ENCODE measurements at places on chromosomes 2 and 18.

DNA sequence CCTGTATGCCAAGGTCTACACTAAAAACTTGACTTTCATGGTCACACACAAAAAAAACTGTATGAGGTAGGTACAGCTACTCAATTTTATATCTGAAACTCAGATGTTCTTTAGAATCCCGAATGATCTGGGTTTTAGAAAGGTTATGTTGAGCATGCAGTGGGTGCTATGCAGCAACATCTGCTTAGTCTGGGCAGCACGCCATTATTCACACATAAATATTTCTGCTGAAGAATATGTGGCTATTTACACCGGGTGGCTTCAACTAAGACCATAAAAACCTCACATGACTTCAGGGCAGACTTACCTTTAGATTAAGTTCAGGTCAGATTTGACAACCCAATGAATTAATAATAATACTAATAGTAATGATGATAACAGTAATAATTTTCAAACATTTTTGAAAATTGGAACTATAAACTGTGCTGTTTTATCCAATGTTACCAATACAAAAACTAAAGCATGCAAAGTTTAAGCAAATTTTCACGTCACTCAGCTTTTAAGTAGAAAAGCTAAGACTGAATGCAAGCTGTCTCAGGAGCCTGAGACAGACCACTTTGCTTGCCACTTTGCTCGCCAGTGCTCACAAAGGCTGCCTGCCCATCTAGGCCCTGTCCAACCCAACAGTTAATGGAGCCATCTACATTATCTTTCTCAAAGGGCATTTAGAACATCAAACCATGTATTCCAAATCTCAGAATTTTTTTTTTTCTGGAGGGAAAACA, 292.0 kb downstream of the CNTNAP5 start:
- no peak for DNase-seq

DNA sequence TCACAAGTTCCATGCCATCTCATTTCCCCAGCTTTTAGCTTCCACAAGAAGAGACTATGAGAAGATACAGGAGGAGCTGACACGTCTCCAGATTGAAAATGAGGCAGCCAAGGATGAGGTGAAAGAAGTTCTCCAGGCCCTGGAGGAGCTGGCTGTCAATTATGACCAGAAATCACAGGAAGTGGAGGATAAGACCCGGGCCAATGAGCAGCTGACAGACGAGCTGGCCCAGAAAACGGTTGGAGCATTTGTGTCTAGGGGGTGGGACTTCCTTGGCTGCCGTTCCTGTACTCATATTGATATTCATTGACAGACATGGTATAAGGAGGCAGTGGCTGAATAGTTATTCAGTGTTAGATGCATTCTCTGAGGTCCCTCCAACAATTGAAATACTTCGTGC, 57.2 kb upstream of the LYPD6B start:
- no peak for DNase-seq

DNA sequence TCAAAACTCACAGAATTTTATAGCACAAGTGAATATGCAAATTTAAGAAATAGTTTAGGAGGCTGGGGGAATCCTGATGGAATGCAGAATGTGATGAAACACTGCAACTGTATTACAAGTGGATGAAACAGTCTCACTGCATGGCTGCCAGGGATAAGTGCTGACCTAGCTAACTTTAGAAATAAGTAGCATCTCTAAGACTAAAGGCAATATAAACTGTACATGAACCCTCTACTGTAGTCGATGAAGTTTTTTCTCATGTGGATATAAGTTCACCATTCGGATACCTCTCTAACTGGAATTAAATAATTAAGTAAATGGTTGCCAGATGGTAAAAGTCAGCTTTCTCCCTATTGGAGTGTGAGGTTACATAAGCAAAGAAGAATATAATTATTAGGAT, 777.8 kb upstream of the RAB6C start:
- DNase-seq, result no peak

DNA sequence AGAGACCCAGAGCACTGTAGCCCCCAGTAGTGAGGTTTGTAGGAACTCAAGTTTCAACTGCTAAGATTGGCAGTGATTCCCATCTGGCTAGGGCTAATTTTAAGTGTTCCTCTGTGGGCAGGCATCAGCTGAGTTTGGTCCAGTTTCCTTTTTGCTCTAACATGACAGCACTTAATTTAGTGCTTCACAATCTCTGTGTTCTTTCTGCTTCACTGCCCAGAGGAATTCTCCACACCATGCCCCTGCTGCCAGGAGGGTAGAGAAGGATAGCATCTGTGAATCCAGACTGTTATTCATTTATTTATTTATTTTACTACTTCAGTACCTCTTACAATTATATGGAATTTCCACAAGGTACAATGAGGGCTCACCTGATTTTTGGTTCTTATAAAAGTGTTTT, 549.9 kb upstream of the FSIP2 start:
- no peak for DNase-seq

DNA sequence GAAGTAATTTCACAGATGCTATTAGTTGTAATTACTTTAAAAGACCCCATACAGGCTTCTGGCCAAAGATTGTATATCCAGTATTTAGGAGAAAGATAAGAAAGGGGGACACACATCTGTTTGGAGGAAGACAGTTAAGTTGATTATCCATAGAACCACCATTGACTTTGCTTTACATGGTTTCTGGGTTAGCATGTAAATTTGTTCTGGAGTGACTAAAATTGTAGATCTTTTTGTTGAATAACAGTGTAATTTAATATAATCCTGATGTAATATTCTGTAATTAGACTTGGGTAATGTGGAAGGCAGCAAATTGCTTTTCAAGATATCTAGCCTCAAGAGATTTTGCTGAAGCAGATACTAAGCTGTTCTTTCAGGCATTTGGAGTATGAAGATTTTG, 17.2 kb downstream of the COMMD1 start:
- DNase-seq, result no peak

DNA sequence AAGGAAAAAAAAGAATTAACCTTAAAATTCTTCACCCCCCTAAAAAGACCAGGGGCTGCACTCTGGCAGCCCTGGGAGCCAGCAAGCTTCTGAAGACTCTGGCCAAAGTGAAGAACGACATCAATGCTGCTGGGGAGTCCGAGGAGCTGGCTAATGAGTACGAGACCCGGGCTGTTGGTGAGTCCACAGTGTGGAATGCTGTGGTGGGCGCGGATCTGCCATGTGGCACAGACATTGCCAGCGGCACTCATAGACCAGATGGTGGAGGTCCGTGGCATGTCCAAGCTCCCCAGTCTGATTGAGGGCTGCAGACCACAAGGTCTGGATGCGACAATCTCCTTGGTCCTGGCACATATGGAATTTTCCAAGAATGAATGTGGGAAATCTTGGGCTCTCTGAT, 47.4 kb downstream of the TRPM8 start:
- no peak for DNase-seq

DNA sequence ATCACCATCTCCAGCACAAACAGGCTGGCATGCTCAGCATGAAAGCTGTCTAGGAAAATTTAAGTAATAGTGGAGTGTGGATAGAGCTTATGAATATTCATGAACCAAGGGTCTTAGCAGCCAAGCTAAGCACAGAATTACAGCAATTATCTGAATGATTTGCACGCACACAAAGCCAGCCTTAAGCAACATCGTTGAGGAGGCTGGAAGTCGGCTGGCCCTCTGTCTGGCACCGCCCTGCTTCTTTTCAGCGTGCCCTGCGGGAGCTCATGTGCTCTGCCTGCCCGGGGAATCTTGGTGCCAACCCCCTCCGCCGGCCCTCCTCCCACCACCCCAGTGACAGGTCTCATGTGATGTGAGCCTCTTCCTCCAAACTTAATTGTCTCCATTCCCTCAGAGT, 540.1 kb downstream of the CMPK2 start:
- DNase-seq, result no peak

Measured in nucleus accumbens (tissue), 56 donors.